ENCODE measurements at places on chromosomes 11 and 22. TPM values are rescaled to one million over a fixed set of nuclear protein-coding genes. Genes with fewer than 3 reads are reported as not detected.

DNA sequence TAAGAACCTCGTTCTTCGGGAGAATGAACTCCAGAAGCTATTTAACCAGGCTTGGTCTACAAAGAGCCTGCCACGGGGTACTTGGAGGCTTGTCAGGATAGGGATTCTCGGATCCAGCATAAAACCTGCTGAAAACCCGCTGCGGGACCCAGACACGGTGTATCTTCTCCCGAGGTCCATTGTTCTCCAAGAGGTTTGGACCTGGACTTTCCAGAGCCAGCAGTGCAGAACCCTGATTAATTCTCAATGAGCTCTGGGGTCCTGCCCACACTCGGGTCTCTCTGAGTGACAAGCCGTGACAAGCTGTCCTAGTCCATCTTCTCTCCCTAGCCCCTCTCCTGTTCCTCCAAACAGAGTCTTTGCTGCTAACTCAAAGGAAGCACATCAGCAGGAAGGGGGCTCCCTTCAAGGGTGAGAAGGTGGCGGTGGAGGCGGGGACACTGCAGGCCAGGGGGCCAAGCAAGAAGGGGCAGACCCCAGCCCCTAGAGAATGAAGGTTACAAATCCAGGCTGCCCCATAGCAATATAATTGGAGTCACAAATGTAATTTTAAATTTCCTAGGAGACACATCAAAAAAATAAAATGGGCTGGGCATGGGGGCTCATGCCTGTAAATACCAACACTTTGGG lies 12.2 kb downstream of the SHANK2 start:
- no peak for DNase-seq

- no peak for DNase-seq
Observed at GRCh38 chr11:45386972-45387371, 100.8 kb upstream of the SYT13 start.

GRCh38 chr22:39090426-39091064 lies 6.5 kb upstream of the APOBEC3H start:
- DNase-seq, result peak; percentile 94

The GRIA4 gene
- total RNA-seq, result not detected

- no peak for DNase-seq
Observed at GRCh38 chr11:94715225-94715624, 52.9 kb upstream of the AMOTL1 start.

GRCh38 chr22:38964989-38965388 lies 7.6 kb downstream of the APOBEC3A start:
- DNase-seq, result no peak

The DGCR6 gene
- 8.2 TPM for total RNA-seq

DNA sequence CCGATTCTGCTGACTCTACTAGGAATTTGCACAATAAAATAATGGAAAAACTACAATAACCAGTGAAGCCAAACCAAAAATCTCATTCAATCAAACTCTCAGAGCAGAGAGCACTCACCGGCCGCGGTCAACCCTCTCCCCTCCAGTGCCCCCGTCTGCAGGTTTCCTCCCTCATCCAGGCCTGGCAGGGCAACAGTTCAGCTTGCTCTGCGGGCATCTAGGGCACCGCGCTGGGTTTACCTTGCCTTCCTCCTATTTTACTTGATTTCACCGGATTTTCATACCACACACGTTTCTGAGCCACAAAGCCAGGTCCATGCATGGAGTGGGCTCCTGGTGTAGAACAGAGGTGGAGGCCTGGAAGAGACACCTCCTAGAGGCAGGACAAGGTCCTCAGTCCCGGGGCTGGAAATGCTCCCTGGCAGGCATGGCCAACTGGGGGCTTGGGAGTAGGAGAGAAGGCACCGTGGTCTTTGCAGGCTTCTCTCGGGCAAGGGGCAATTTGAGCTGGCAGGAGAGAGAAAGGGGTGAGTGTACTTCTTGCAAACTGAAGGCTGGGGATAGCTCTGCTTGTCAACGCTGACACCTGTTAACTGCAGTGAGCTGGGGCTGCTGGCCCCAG lies 938.4 kb downstream of the BRD1 start:
- DNase-seq, result no peak

The MUC2 gene
- total RNA-seq, result not detected
